ENCODE measurements at places on chromosomes 3 and 15.

DNA sequence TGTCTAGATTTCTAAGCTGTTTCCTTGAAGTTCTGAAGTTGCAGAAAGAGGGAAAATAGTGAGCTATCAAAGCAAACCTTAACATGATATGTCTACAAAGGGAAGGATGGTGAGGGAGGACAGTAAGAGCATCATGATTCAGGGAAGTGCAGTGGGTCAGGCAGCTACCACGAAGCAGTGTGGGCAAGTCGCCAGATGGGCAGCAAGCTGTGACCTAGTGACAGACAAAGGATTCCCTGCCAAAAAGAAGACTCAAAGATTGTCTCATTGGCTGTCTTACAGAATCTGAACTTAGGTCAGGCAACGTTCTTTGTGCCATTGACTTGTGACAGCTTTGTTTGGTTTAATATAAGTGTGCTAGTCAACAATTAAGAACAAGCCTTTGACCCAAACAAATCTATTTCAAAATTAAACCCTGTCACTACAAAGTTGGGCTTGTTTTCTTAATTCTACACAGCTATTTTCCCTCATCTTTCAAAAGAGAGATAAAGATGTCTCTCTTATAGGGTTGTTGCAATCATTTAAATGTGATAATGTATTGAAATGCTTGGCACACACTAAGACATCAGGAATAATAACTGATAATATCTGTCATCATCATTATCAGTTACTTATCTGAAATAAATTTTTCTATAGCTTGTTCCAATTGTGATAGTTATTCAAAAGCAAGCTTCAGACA is 153.3 kb downstream of the ECT2 start:
- DNase-seq, result no peak

DNA sequence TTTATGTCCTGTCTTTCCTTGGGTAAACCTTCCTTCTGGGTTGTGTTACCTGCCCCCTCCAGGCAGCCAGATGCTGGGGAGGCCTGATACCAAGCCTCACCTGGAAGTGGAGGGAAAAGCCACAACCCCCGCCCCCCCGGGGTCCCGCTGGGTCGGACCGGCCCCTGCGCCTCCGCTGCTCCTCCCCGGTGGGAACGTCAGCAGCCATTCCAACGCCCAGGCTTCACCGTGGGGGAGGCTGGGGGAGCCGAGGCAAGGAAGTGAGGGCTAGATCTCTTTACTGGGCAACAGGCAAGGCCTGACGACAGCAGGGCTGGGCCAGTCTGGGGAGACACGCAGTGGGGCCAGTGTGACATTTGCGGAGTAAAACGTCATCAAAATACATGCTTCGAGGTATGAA is 53.0 kb upstream of the SNRPA1 start:
- no peak for DNase-seq

GRCh38 chr15:85986741-85987140 is 92.9 kb upstream of the AGBL1 start:
- DNase-seq, result no peak

DNA sequence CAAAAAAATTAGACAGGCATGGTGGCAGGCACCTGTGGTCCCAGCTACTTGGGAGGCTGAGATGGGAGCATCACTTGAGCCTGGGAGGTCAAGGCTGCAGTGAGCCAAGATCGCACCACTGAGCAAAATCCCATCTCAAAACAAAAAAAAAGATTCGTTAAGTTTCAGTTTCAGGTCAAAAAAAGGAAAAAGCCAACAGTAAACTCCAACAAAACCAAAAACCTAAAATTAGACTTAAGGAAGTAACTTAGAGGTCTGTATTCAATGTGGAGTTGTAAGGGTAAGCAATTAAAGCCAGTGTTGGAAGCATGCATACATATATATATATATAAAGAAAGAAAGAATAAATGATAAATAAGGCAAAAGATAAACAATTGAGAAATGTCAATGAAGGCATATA is 11.8 kb downstream of the KPNA1 start:
- DNase-seq, result no peak

- no peak for DNase-seq
These were observed 393.6 kb downstream of the OTOL1 start for GRCh38 chr3:161890147-161890625.

DNA sequence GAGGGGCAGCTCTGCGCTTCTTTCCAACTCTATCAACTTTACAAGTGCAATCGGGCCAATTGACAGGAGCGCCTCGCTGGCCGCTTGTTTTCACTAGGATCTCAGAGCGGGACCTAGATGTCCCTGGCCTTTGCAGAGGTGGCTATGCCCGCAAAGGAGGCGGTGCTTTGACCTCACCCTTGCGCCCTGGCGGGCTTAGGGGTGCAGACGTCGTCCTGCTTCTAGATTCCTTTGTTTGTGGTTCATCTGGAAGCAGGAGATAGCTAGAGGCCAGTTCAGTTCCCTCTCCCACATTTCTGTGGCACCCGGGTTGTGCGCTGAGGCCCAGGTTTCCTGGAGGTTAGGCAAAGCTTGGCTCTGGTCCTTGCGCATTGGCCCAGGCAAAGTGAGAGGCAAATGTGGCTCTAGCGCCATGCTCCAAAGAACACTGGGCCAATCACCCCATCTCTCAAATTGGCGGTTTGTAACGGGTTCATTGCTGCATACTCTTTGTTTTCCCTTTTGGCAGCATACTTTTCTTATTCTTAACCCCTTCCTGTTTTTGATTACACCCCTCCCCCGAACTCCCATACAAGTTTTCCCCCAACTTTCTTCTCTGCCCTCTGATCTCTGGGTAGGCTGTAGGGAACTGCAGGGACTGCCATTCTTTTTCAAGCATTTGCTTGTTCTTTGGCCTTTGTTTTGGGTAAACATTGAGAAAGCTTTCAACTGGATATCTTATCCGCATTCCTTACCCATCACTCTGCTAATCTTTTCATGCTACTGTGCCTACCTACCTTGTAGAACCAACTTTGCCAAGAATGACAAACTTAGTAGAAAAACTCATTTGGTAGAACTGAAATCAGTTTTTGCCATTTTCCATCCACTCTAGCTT is 1.4 kb downstream of the PPM1L start:
- peak; percentile 18 for DNase-seq

DNA sequence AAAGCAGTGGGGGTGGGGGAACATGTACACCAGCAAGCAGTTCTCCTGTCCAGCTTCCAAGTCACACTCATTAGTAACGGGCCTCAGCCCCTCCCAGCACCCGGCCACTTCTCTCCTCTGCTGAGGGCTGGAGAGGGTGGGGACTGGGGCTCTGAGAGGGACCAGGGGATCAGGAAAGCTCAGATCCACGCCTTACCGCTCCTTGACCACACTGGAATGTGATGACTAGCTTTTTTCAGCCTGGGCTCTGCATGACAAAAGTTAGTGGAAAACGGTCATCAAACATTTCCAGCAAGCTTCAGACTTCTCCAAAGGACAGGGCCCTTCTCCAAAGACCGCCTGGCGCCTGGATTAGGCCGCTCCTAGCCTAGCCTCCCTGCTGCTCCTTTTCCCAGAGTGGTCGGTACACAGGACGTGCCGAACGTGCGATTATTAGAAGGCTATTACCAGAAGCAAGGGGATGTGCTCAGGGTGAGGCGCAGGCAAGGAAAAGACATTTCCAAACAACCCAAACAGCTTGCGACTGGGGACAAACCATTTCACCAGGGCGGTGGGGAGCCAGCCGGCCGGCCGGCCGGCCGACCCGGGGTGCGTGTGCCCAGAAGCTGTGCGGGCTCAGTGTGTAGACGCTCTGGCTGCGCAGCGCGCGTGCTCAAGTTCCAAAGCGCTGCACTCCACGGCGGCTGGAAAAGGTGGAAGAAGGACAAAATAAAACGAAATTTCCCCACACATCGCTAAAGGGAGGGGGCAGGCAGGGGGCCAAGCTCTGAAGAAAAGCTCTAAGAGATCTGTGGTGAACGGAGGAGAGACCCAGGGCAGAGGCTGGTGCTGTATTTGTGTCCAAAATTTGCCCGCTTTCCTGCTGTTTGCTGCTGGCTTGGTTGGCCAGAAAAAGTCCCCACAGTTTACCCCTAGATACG is 51.0 kb upstream of the SSR3 start:
- peak; percentile 23 for DNase-seq

- DNase-seq, result no peak
These were observed 28.7 kb downstream of the FRMD4B start for GRCh38 chr3:69357196-69357595.

- peak; percentile 45 for DNase-seq
These were observed 161.6 kb downstream of the ADAMTSL3 start for GRCh38 chr15:83815506-83815905.

GRCh38 chr3:144775551-144775950 is 803.9 kb downstream of the DIPK2A start:
- peak; percentile 54 for DNase-seq

- DNase-seq, result no peak
These were observed 131.1 kb downstream of the NUP210 start for GRCh38 chr3:13288732-13289718.

- peak; percentile 46 for DNase-seq
These were observed 12.9 kb downstream of the BDH1 start for GRCh38 chr3:197542741-197543454.

DNA sequence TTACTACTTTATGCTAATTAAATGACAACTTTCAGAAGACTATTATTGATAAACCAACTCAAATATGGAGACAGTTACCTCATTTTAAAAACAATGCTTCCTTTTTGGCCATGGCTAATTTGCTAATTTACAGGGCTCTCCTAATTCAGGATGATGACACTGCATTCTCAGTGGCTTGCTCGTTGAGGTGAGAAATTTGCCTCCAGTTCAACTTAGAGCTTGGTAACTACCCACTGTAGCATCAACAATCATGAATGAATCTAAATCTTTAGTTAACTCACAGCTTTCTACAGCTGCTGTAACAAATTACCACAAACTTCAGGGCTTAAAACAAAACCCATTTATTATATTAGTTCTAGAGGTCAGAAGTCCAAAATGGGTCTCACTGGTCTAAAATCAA is 14.0 kb downstream of the PBRM1 start:
- no peak for DNase-seq

DNA sequence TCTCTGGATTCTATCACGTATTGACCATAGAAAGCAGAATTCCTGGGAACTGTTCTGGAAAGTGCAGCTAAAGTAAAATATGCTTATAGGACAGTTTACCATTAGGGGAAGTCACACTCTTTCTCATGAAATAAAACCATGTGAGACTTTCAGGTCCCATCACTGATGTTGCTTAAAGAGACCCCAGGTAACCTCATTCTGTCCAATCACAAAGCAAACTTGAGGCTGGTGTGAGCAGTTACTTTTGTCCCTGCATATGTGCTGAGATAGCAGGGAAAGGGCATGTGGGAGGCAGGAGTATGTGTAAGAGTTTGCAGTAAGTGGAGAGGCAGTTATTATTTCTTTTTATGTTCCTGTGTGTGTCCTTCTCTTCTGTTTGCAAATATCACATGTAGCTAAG is 16.1 kb downstream of the GPR87 start:
- no peak for DNase-seq

DNA sequence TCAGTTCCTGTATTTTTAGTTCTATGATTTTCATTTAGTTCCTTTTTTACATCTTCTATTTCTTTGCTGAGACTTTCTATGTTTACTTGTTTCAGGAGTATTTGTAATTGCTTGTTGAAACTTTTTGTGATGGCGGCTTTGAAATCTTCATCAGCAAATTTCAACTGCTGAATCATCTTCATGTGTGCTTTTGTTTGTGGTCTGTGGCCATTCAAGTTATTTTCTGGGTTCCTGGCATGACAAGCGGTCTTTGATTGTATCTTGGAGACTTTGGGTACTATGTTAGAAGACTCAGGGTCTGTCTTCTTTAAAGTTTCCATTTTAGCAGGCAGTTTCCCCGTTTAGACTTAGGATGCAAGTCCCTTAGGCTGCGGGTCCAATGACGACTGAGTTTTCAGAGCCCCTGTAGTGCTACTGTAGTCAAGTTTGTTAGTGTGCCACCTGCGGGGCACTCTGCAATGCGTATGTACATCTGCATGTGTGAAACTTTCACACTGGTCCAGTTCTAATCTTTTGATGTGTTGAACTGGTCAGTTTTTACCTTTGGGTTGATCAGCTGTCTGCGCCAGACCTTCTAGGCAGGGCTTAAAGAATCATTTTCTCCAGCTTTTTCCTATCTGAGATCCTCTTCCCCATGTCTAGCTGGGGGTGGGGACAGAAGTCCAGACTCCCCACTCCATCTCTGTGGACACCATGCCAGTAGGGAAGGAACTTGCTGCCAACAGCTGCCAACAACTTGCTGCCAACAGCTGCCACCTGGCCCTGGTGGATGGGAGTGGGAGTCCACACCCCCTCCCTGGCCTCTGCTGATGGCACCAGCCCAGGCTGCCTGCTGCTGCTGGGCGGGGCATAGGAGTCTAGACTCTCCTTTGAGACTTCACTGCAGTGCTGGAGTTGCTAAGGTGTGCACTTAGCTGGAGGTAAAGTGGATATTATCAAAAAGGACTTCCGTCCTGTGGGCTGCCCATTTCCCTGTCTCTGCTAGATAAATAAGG is 190.9 kb downstream of the TJP1 start:
- no peak for DNase-seq

DNA sequence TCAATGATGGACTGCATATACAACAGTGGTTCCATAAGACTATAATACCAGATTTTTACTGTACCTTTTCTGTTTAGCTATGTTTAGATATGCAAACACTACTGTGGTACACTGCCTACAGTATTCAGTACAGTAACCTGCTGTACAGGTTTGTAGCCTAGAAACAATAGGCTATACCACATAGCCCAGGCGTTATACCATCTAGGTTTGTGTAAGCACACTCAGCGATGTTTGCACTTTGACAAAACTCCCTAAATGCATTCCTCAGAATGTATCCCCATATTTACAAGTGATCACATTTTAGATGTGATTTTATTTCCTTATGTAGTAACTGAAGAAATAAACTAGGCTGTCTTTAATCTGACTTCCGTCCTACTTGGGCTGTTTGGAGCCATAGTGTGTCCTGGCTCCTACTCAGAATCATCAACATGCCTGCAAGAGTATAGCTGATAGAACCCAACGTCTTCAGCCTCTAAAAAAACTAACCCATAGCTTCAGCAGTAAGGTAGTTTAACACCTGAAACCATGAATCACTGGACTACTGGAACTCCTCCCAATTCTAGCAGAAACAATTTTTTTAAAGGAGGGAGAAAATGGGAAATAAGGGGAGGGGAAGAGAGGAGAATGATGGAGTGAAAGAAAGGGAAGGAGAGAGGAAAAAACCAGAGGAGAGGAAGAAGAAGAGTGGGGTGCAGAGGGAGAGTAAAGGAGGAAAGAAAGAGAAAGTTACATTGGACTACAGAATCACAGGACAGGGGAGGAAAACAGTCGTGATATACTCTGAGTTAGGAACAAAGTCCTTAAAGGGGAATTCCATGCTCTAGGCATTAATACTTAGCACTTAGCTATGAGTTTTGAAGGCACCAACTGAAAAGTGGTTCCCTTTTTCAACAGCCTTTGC is 67.7 kb upstream of the PLXND1 start:
- DNase-seq, result no peak

DNA sequence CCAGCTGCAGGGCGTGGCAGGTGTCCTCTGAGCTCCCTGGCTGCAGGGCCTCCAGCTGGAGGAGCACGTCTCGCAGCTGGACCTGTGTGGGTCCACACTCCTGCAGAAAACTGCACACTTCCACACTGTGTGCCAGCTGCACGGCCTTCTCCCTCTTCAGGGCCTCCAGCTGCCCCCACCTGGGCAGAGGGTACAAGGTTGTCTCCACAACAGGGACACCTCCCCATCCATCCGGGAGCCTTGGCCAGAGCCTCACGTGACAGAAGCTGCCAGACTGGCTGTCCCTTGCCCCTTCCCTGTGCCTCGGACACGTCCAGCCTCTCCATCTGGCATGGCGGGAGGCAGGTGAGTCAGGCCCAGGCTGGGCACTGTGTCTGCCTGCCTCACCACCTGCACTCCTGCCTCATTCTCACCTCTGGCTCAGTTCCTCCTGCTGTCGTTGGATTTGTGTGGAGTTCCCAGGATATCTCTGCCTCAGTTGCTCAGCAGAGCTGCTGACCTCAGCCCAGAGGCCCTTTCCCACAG is 14.5 kb downstream of the SPTBN5 start:
- DNase-seq, result no peak
